ENCODE measurements at places on chromosomes 1 and 21.

GRCh38 chr1:5915587-5916571 is 76.3 kb downstream of the NPHP4 start:
- peak; percentile 11 for DNase-seq

GRCh38 chr1:47776667-47777131 is 220.5 kb downstream of the TRABD2B start:
- DNase-seq, result no peak

- no peak for DNase-seq
These were observed 78.3 kb downstream of the ATP1B1 start for GRCh38 chr1:169184812-169185211.

DNA sequence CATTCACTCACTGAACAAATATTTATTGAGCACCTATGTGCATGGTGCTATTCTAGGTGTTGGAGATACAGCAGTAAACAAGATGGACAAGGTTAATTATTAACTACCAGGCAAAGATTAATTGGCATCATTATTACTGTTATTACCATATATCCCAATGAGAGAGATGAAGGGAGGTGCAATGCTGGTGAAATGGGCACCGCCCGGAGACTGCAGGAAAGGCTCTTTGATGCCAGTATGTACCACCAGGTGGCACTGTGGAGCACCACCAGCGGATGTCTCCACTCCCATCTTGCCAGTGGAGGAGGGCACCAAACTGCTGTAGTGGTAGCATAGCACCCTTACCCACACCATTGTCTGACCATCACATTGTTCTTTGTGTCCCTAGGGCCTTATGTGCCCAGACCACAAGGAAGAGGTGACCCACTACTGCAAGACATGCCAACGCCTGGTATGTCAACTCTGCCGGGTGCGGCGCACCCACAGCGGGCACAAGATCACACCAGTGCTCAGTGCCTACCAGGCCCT is 3.0 kb downstream of the TRIM46 start:
- peak; percentile 85 for DNase-seq

DNA sequence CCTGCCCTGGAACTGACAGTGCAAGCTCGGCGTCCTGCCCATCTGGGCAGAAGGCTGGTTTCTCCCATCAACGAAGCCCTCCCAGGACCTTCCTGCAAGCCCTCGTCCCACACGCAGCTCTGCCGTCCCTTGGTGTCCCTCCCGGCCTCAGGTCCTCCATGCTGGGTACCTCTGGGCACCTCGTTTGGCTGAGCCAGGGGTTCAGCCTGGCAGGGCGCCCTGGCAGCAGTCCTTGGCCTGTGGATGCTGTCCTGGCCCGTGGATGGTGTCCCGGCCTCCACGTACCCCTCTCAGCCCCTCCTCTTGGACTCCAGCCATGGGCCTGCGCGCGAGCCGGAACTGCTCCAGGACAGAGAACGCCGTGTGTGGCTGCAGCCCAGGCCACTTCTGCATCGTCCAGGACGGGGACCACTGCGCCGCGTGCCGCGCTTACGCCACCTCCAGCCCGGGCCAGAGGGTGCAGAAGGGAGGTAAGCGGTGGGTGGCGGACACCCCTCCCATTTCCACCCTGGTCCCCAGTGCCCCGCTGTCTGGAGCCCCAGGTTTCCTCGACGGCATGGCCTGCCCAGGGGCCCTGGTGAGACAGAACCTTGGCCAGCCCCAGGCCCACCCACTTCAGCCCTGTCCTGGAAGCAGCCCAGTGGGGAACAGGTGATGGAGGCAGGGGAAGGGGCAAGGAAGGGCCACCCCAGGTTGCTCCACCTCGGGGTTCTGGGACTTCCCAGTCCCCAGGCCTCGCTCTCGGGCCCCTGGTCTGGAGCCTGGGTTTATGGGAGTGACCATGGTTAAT is 3.5 kb downstream of the TNFRSF14 start:
- no peak for DNase-seq

- no peak for DNase-seq
These were observed 48.3 kb downstream of the LRRC8C start for GRCh38 chr1:89681045-89681729.

DNA sequence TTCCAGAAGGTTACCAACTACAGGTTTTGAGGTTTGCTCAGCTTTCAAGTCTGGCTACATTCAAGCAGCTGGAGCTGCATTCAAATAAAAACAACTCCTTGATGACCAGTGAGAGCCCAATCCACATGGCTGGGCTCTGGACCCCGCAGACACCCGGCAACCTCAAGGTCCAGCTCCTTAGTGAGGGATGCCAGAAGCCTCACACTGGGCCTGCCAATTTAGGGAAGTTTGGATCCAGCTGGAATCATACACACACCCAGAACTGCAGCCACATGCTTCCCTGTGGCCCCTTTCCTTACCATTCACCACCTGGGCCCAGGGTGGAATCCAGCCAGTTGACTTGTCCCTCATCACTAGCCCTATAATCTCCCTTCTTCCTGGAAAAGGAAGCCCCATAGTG is 123.7 kb downstream of the UBE2U start:
- no peak for DNase-seq

DNA sequence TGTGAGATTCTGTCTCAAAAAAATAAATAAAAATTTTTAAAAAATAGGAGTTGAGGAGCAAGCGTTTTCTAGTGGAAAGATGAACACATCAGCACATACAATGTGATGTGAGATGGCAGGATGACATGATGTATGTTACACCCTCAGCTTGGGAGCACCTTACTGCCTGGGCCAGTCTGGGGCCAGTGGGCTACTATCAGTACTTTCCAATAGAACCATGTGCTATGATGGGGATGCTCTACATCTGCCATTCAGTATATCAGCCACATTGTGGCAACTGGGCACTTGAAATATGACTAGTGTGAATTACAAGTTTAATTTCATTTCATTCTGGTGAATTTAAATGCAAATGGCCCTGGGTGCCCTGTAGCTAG is 156.0 kb downstream of the PGBD5 start:
- no peak for DNase-seq

GRCh38 chr1:64328193-64328592 is 124.8 kb downstream of the UBE2U start:
- no peak for DNase-seq

DNA sequence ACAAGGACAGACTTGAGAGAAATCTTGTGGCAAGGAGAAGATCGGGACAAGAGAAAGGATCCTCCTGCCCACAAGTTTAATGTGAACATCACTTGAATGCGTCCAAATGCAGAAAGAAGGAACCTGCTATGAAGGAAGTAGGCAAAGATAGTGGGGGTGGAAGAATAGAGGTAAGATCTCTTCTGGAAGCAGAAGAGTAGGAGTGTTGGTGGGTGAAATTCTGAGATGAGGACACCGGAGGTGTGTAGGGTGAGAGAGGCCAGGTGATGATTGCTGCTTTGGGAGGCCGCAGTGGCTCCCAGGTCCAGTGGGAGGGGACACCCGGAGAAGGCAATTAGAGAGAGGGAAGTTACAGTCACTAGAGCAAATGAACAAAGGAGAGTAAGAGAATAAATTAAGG is 6.8 kb downstream of the RYR2 start:
- DNase-seq, result no peak

DNA sequence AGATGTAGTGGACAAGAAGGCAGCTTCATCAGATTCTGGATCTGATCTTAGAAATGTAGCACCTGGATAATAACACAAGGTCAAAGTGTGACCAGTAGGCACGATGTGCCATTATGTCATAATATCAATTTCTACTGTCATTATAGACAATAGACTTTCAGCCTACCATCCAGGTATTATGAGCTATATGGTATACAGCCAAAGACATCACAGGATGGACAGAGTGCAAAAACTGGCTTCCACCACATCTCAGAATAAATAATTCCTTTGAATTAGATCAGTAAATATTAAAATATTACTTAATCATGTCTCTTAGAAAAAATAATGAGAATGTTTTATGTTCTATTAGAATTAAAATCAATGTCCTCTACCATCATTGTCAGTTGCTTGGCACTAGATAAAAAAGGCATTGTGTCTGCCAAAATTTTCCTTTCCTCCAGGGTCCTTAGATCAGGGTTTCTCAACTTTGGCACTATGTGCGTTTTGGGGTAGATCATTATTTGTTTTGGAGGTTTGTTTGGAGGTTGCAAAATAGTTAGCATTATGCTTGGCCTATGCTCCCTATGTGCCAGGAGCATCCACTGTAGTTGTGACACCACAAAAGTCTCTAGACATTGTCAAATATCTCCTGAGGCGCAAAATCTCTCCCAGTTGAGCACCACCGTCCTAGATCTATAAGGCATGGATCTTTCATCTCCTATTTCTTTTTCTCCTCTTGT is 86.7 kb upstream of the NRIP1 start:
- DNase-seq, result no peak

DNA sequence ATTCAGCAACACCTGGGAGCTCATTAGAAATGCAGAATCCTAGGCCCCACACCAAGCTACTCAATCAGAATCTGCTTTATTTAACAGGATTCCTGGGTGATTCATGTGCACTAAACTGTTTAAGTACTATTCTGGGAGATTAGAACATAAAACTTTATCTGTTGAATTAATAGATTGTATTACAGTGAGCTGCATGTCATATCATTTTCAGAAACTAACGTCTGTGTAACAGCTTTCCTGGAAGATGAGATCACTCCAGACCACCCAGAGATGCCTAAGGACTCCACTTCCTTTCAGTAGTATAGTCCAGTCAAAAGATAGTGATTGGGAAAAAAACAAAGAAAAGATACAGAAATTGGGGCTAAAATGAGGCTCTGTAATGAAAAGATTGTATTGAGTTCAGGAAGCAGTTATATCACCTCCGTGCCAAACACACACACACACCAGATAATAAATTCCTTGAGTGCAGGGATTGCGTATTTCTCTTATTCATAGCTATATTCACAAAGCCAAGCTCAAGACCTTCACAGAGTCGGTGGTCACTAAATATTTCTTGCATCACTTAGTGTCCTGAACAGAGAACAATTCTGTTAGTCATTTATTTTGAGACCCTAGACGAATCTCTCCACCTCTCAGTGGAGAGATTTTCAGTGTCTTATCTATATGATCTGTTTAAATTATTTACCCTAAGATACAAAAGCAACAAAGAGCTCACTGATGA is 178.2 kb downstream of the DSCAM start:
- DNase-seq, result no peak

DNA sequence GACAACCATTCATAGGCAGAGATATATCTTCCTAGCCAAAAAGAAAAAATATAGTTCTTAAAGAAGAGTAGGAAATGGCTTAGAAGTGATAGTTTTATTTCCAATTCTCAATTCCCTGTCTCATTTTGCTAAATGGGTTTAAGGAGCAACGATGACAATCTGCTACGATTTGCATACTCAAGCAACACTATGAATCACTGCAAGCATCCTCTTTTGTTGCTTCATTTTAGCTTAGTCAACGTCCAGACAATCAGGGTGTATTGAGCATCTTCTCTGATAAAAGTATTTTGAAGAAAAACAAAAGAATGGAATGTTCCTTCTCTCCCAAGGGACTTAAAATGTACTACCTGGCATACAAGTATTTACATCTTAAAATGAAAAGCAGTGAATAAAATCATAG is 80.6 kb downstream of the RGS7 start:
- DNase-seq, result no peak

GRCh38 chr1:99850459-99851291 is 514 bp downstream of the AGL start:
- no peak for DNase-seq

DNA sequence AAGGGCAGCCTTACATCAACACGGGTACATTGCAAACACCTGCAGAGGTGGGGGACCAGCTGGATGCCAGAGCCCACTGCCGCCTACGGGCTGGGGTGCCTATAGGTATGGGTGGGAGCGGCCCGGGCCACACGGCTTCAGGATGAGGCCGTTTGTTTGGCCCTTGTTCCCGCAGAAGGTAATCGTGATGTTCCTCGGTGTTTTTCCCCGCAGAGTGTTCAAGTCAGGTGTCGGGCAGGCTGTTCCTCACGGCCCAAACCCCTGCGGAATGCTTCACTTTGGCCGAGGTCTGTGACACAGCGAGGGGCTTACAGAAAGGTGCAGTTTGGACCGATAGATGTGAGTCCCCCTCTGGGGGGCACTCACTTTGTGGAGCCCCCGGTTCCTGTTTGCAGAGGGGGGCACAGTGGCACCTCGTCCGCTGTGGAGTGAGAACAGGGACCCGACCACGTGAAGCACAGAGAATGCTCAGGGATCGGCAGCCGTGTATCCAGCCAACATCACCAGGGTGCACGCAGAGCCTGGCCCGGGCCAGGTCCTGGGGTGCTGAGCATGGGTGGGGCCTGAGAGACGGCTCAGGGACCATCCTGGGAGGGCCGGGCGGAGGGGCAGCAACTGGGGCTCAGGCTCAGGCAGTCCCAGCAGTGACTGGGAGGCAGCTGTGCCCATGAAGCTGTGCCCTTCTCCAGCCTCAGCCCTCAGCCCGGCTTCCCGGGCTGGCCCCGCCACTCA is 453 bp upstream of the TTLL10 start:
- DNase-seq, result no peak

DNA sequence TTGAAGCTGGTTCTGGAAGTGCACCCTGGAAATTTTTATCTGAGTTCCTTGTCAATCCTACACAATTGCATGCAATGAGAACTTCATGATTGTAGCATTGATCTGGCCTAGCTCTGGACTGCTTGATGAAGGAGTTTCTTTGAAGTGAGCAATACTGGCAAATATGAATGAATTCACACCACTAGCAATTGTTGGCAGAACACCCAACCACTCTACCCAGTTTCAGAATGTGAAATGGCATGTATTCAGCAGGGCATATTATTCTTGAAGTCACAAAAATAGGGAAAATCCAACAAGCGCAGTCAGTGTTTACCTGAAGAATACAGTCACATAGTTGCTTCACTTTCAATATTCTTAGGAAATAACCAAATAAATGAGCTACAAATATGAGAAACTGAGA is 57.3 kb downstream of the RGS5 start:
- no peak for DNase-seq

- no peak for DNase-seq
These were observed 328.9 kb downstream of the PAPPA2 start for GRCh38 chr1:176791906-176792305.

GRCh38 chr1:37983546-37983945 is 6.3 kb downstream of the SF3A3 start:
- DNase-seq, result no peak

DNA sequence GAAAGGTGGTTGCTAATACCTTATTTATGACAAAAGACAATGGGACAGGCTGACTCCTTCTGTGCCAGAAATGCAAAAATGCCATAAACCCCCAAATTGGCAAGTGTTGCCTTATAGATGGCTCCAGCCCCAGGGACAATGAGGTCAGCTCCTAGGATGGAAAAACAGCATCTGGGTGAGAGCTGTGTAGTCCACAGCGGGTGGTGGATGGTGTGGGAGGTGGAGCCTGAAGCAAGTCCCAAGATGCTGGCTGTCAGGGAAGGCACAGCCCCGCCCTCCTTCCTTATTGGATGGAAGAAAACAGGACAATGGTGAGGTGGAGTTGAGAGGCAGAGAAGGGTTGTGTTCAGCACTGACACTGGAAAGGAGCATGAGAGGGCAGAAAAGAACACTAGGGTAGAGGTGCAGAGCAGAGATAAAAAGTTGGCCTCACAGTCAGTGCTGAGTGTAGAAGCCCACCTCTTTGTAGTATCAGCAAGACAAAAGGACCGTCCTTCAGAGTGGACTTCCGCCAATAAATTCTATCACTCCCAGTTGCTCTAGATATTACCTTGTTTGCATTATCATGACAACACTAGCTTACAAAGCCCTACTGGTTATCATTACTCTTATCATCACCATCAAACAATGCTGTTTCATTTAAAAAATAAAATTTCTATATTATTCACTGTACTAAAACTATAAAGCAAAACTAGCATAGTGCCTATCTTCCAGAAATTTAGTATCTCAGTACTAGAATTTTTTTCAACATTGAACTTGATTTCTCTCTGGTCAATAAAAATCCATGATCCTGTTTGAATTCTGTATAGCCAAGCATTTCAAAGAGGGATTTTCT is 3.7 kb upstream of the SDE2 start:
- DNase-seq, result peak; percentile 35

GRCh38 chr1:54949053-54949452 is 31.4 kb upstream of the TMEM61 start:
- DNase-seq, result no peak

Data from stimulated activated CD4-positive, alpha-beta T cell treated with anti-CD3 and anti-CD28 coated beads, TNF-alpha, amount 100 ng/mL, for 24 hours (primary cell).